ENCODE measurements at places on chromosomes 5 and 9.

- DNase-seq, result peak; percentile 51
Observed at GRCh38 chr5:93622240-93622885, 39.3 kb downstream of the NR2F1 start.

DNA sequence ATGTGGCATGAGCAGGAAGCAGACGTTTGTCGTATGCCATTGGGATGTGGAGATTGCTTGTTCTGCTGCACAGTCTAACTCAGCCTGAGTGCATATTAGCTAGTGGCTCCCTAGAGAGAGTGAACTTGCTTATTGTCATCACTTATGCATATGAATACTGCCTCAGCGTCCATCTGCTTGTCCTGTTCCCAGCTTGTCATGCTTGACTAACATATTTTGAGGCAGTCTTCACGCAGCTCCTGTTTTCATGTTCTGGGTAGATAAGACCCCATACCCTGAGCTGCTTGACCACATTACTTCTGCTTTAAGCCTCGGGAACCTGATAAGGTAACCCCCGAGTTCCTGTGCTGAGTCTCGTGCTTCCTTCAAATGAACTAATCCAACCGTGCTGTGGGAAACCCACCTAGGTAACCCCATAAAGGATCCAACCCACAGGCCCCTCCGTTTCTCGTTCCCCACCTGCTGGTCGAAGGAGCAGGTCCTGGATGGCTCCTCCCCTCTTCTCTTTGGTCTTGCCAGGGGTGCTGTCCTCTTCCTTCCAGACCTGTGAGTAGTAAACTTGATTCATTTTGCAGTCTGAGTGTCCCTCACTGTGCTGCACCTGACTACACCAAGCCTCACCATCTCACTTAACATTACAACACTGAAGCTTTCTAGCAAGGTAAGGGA, 25.0 kb downstream of the ANKRD33B start:
- DNase-seq, result no peak

DNA sequence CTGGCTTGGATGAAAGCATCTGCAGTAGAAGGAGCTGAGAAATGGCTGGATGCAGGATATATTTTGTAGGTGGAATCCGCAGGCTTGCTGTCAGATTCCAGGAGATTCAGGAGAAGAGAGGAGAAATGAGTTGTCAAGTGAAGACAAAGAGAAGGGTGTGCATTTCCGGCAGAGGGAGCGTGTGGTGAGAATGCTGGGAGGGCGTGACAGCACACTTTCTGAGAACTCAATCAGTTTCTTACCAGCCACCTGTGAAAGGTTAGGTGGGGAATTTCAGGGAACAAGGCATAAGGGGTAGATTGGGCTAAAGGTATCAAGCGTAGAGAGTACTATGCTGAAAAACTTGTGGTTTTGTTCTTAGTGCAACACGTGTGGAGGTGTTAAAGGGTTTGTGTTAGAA, 199.3 kb upstream of the ANKH start:
- DNase-seq, result no peak

GRCh38 chr9:122444041-122444733, 33.5 kb downstream of the OR1J1 start:
- no peak for DNase-seq

DNA sequence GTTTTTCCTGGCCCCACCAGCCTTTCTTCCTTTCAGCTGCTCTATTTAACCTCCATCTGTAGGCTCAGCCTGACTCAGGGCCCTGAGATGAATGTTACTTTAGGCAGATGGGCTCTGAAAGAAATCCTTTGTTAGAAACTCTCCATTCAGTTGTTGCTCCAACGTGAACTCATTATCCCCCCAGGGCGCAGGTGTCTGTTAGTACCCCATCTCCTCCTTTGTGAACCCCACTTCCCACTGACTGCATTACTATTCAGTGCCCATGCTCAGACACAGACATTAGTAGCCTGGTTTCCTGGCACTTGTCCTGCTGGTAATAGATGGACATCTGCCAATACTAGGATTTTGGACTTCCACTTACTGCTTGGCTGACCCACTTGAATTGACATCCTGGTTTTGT, 1271.6 kb downstream of the PTPRD start:
- no peak for DNase-seq

DNA sequence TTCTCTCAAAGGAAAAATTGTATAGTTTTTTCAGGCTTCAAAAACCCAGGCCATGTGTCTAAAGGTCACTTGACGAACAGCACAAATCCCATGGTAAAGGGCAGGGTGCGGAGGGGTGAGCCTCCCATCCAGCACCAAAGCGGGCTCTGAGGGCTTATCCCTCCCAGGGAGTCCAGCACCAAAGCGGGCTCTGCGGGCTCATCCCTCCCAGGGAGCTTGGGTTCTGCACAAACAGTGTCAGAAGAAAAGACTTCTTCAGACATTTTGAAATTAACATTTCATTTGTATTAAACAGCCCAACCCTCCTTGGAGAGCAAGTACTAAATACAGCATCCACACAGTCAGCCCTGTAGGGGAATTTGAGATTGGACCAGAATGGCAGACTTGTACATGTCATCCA, 43.0 kb upstream of the CLPTM1L start:
- DNase-seq, result no peak

DNA sequence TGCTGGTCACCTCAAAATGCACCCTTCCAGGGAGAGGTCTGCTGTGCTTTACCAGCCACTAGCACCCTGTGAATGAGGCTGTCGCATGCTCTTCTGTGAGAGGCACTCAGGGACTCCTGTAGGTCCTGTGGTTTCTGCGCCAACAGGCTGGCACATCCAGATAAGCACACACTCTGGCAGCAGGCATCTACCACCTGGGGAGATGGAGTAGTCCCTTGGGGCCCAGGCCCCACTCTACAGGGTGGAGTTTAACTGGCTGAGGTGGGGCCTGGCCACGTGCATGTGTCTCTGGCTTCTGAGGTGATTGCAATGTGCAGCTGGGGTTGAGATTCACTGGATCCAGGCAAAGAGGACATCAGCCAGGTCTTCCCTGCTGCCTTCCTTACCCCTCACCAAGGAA, 32.3 kb downstream of the TMEM174 start:
- no peak for DNase-seq
